ENCODE measurements at places on chromosomes 3 and 15.

- DNase-seq: no peak
Measured at GRCh38 chr3:133055339-133055738, 17.1 kb downstream of the TMEM108 start.

- peak; percentile 76 for DNase-seq
Measured at GRCh38 chr15:61834076-61834697, 226.1 kb downstream of the VPS13C start.

DNA sequence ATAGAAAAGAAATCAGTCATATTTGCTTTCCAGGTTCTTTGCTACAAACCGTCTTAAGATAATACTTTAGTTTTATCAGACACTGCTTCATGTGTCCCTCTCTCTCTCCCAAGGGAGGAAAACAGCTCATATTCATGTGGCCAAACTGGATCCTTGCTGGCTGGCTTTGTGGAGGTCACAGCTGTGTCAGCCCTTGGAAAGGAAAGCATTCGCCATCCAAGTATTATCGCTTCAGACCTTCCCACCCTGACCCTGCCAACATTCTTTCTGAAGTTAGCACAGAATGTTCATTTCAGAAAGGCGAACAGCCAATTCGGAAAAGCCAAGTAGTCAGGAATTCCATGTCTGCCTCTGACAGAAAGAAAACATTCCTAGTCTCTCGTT, 213.6 kb downstream of the FEZF2 start:
- DNase-seq: no peak

DNA sequence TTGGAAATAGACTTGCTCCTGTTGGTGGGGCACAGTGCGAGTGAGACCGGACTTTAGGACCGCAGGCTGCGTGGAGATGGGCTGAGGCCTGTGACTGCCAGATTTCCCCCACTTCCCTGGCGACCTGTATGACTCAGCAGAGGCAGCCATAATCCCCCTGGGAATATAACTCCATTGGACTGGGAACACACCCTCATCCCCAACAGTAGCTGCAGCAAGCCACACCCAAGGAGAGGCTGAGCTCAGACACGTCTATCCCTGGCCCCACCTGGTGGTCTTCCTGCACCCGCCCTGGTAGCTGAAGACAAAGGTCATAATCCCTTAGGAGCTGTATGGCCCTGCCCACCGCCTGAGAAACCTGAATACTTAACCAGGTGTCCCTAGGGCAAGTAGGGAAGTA, 42.6 kb downstream of the DZIP1L start:
- DNase-seq: no peak

DNA sequence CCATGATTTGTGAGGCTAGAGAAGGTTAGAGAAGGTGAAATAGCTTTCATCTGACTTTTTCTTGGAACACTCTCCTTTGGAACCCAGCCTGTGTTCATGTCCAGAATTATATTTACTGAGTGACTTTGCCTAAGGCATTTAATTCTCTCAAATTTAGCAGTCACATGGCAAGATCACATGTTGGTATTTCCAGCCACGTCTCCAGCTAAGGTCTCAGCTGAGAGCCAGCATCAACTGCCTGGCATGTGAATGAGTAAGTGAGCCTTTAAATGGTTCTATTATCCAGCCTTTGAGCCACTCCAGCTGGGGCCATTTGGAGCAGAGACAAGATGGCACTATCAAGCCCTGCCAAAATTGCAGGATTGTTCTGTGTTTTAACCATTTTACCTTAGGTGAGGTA, 130.2 kb upstream of the SGO1 start:
- DNase-seq: no peak

DNA sequence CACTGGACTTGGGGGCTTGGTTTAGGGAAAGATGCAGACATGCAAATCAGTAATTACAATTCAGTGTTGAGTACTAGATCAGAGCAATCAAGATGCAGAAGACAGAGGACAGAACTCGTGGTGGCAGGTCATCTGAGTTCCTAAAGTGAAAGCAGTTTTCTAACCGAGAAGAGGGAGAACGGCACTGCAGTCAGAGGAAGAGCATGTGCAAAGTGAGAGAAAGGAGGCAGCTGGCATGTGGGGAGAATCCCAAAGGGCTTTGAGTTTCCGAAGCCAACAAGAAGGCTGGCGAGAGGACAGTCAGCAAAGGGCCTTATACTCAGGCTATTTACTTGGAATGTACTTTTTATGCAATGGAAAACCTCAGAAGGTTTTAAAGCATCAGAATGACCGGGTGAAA, 87.0 kb downstream of the ANP32A start:
- DNase-seq: no peak

GRCh38 chr3:188964957-188965356, 206.8 kb upstream of the TPRG1 start:
- DNase-seq: no peak

DNA sequence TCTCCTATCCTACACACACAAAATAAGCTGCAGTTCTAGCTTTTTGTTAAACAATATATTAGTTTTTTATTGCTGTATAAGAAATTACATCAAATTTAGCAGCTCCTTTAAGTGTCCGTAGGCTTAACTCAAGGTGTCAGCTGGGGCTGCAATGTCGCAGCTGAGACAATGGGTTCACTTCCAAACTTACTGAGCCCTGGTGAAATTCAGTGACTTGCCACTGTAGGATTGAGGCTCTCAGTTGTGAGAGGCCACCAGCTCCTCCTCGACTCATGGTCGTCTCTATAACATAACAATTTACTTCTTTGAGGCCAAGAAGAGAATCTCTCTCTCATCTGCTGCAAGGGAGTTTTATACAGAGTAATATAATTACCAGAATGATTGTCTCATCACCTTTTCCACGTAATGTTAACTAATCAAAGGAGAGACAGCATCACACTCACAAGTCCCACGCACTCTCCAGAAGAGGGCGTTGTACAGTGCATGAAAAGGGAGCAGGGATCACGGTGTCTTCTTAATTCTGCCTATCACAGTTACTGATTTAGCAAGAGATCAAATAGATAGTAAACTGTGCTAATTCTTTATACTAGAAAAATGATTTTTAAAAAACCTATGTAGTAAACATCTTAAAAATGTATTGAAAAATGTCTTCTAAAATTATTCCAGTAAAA, 735.6 kb upstream of the GBE1 start:
- no peak for DNase-seq

- DNase-seq: no peak
Measured at GRCh38 chr3:58351920-58352319, 19.2 kb downstream of the PXK start.

GRCh38 chr3:36674816-36675215, 89.5 kb downstream of the DCLK3 start:
- no peak for DNase-seq
